Articular chondrocyte of knee joint (primary cell): ENCODE measurements at places on chromosomes 1 and 21. TPM values are rescaled to one million over a fixed set of nuclear protein-coding genes. Genes with fewer than 3 reads are reported as not detected.

Gene RIIAD1
- not detected in 2 replicates for total RNA-seq

Gene RUNX3
- not detected in 2 replicates for total RNA-seq

Gene GBP4
- 1.0 and 2.8 TPM in 2 replicates for total RNA-seq

Gene SPRR4
- not detected in 2 replicates for total RNA-seq
